ENCODE measurements at places on chromosomes 2 and 18. TPM values are rescaled to one million over a fixed set of nuclear protein-coding genes. Genes with fewer than 3 reads are reported as not detected.

DNA sequence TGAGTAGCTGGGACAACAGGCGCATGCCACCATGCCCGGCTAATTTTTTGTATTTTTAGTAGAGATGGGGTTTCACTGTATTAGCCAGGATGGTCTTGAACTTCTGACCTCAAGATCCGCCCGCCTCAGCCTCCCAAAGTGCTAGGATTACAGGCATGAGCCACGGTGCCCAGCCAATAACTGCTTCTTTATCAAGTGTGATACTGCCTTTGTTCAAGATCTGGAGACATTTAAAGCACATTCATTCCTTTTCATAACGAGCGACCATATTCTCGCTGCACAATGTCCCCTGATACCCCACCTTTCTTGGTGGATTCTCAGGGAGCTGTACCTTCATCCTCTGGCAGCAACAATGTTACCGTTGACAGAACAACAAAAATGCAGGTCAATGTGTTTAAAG lies 75.4 kb downstream of the PIEZO2 start:
- peaks cover 13% of the 10 kb centered on the region for H3K4me1 ChIP-seq
- DNase-seq = no peak
- H3K4me3 ChIP-seq = no peak overlapping the region
- H3K36me3 ChIP-seq = no peaks in the 10 kb centered on the region
- H3K27ac ChIP-seq = no peak overlapping the region

- H3K27me3 ChIP-seq = no peaks in the 10 kb centered on the region
- no peak for DNase-seq
- no peaks in the 10 kb centered on the region for H3K4me1 ChIP-seq
- peak within 1 kb of the TSS; percentile 29 for H3K27ac ChIP-seq
- H3K36me3 ChIP-seq = no peaks in the 10 kb centered on the region
These were observed at the start of gene TNS1 for GRCh38 chr2:218002845-218003180. TSS of gene TNS1 (minus strand) at chr2:218002995. CDS start at chr2:218002872, 123 bp downstream.

- H3K36me3 ChIP-seq = no peaks in the 10 kb centered on the region
- peak; percentile 61 for DNase-seq
- H3K4me3 ChIP-seq = no peak overlapping the region
- no peaks in the 10 kb centered on the region for H3K27me3 ChIP-seq
These were observed 24.7 kb downstream of the PCBP1 start for GRCh38 chr2:70111752-70112591.

- H3K27me3 ChIP-seq = no peaks in the 10 kb centered on the region
- no peak overlapping the region for H3K4me3 ChIP-seq
- H3K27ac ChIP-seq = no peak overlapping the region
- no peaks in the 10 kb centered on the region for H3K4me1 ChIP-seq
- H3K36me3 ChIP-seq = peaks cover 4% of the 10 kb centered on the region
These were observed 70.9 kb downstream of the PTRHD1 start for GRCh38 chr2:24722141-24722790.

DNA sequence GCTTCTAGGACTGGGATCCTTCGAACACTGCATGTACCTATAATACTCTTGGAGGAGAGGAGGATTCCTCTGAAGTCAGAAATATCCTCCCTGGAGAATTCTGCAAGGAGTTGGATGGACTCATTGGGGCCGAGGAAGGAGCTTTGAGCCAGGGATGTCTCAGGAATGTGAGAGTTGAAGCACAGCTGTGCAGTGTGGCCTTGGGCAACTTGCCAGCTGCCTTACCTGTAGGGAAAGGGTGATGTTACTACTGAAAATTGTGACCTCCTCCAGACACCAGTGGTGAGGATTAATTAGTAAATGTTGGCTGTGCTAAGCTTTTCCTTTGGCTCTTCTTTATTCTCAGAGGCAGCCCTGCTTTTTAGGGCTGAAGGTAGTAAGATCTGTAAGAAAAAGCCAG lies 41.4 kb downstream of the FMNL2 start:
- no peak overlapping the region for H3K27ac ChIP-seq
- H3K27me3 ChIP-seq = no peaks in the 10 kb centered on the region
- peaks cover 3% of the 10 kb centered on the region for H3K4me1 ChIP-seq

- H3K4me3 ChIP-seq = no peak overlapping the region
- H3K27ac ChIP-seq = no peak overlapping the region
- H3K36me3 ChIP-seq = no peaks in the 10 kb centered on the region
These were observed 93.0 kb upstream of the CTDP1 start for GRCh38 chr18:79586436-79587225.

GRCh38 chr2:101859604-101860003 lies 132.2 kb upstream of the IL1R2 start:
- H3K4me1 ChIP-seq = no peaks in the 10 kb centered on the region
- H3K27ac ChIP-seq = no peak overlapping the region
- DNase-seq = no peak
- H3K4me3 ChIP-seq = no peak overlapping the region
- no peaks in the 10 kb centered on the region for H3K27me3 ChIP-seq
- peaks cover 84% of the 10 kb centered on the region for H3K36me3 ChIP-seq

DNA sequence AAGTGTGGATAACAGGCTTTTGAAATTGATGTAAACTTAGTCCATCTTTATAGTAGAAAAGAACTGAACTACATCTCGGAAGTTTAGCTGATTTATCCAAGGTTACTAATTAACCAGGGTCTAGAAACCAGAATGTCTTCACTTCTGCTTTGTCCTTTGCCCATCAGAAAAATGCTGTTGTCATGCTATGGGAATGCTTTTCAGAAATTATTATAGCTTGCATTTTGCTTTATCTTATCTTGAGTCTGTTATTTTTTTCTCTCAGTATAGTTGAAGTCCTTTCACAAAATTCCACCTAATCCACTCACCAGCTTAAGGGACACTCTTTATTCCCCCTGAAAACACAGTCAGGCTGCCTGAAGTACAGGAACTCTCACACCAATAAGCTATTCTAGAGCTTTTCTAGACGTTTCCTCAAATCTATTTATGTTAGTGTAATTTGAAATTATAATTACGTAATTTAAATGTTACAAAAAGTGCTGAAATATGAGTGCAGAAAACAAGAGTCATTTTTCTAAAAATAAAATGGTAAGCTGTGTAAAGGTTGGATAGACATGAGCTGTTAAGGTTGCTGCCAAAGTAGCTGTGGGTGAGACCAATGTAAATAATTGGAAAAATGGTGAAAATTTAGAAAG lies 456.3 kb downstream of the TGIF1 start:
- no peaks in the 10 kb centered on the region for H3K36me3 ChIP-seq
- H3K4me3 ChIP-seq = no peak overlapping the region
- H3K4me1 ChIP-seq = no peaks in the 10 kb centered on the region
- no peak for DNase-seq
- H3K27me3 ChIP-seq = no peaks in the 10 kb centered on the region

GRCh38 chr2:168137510-168138180 lies 109.8 kb downstream of the STK39 start:
- peak; percentile 75 for DNase-seq
- peaks cover 21% of the 10 kb centered on the region for H3K4me1 ChIP-seq
- peak overlapping the region; percentile 61 for H3K4me3 ChIP-seq
- no peaks in the 10 kb centered on the region for H3K27me3 ChIP-seq
- peak overlapping the region; percentile 85 for H3K27ac ChIP-seq
- no peaks in the 10 kb centered on the region for H3K36me3 ChIP-seq

DNA sequence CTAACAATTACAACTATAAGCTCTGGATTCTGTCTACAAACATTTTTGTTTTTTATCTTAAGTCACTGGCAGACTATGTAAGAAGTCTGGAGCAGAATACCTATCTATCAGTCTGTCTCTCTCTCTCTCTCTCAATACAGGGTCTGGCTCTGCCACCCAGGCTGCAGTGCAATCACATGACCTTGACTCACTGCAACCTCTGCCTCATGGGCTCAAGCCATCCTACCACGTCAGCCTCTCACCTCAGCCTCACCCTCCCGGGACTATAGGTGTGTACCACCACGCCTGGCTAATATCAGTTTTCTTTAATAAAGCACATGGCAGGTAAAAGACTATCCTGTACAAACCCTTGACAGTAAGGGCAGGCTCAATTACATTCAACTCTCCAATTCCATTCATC lies 96.9 kb downstream of the OSBPL1A start:
- no peaks in the 10 kb centered on the region for H3K27me3 ChIP-seq
- no peak for DNase-seq
- no peak overlapping the region for H3K27ac ChIP-seq

GRCh38 chr2:234983011-234983726 lies 31.4 kb downstream of the SH3BP4 start:
- H3K27ac ChIP-seq = peak overlapping the region; percentile 33
- peaks cover 38% of the 10 kb centered on the region for H3K36me3 ChIP-seq
- H3K4me1 ChIP-seq = peaks cover 48% of the 10 kb centered on the region
- no peak for DNase-seq

- H3K4me3 ChIP-seq = no peak overlapping the region
- H3K27me3 ChIP-seq = no peaks in the 10 kb centered on the region
- no peak overlapping the region for H3K27ac ChIP-seq
- peaks cover 2% of the 10 kb centered on the region for H3K4me1 ChIP-seq
- no peak for DNase-seq
These were observed 99.2 kb downstream of the SESTD1 start for GRCh38 chr2:179165356-179166000.

GRCh38 chr2:115505331-115505730 lies 1062.9 kb downstream of the DPP10 start:
- no peak for DNase-seq
- peak overlapping the region; percentile 47 for H3K4me3 ChIP-seq
- H3K27ac ChIP-seq = no peak overlapping the region
- no peaks in the 10 kb centered on the region for H3K27me3 ChIP-seq

- peaks cover 6% of the 10 kb centered on the region for H3K4me1 ChIP-seq
- DNase-seq = peak; percentile 38
- no peaks in the 10 kb centered on the region for H3K36me3 ChIP-seq
- H3K27me3 ChIP-seq = no peaks in the 10 kb centered on the region
- no peak overlapping the region for H3K4me3 ChIP-seq
These were observed 83.4 kb upstream of the SNTG2 start for GRCh38 chr2:867296-867695.

DNA sequence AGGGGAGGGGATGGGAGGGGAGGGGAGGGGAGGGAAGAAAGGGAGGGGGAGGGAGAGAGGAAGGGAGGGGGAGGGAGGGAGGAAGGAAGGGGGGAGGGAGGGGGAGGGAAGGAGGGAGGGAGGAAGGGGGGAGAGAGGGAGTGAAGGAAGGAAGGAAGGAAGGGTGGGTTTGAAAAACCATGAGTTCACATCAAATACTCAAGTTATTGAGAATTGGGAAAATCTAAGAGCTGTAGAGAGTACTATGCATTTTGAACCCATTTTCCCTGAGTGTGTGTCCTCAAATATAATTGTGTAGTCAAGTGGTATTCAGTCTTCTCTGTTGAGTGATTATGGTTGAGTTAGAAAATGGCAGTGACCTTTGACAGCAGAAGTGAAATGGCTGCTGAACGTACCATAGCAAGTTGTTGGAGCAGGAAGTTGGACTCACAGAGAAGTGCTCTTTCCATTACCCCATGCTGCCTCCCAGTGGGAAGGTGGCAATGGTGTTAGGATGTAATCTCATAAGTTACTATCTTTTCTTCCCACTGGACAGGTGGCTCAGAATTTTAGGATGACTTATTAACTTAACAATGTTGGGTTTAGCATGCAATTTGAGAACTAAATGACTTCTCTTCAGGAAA lies 214.6 kb downstream of the SETBP1 start:
- no peaks in the 10 kb centered on the region for H3K4me1 ChIP-seq
- peaks cover 19% of the 10 kb centered on the region for H3K36me3 ChIP-seq
- H3K27me3 ChIP-seq = no peaks in the 10 kb centered on the region
- H3K27ac ChIP-seq = no peak overlapping the region
- DNase-seq = no peak

DNA sequence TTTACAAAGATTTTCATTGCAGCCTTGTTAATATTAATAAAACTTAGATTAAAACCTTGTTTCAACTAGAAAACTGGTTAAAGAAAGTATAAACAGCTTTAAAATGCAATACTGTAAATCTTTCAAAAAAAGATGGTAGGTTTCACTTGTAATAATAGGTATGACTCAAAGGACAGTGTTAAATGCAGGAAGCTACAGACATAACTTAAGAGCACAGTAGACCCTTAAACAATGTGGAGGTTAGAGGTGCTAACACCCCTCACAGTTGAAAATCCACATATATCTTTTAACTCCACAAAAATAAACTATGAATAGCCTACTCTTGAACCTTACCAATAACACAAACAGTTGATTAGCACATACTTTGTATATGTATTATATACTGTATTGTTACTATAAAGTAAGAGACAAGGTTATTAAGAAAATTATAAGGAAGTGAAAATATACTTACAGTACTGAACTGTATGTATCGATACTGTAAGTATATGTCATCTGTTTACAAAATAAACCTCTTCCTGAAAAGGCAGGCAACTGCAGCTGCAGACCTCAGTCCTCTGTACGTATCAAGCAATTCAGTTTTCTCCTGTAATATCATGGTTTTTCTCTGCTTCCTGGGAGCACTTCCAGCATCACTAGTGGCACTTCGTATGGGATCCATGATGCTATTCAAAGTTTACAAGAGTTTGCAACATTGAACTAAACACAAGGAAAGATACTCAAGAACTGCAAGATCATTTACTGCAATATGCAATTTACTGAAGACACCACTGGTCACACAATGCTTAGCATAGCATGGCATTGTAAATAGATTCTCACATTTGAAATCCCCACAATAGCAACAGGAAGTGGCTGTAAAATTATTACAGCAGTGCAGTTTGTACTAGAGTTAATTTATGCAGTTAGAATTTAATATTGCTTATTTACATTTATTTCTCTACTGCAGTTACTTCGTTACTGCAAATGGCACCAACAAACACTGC lies 610.5 kb upstream of the LRRTM4 start:
- H3K36me3 ChIP-seq = no peaks in the 10 kb centered on the region
- DNase-seq = no peak
- H3K4me1 ChIP-seq = no peaks in the 10 kb centered on the region

DNA sequence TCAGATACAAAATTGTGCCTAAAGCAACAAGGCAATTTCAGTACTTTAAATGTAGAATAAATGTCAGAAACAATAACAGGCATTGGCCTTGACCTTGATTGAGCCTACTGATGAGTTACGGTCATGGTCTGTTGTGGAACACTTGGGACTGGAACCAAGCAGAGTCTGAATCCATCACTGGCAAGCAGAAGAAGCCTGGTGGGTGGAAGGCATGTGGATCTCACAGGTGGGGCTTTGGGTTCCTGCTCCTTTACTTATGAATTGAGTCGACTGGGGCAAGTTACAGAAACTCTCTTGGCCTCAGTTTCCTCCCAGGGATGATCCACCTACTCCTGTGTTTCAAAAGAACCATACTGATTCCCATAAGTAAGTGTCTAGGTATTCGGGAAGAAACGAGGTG lies 102.3 kb downstream of the KCNF1 start:
- peak; percentile 10 for DNase-seq
- no peaks in the 10 kb centered on the region for H3K27me3 ChIP-seq
- H3K4me3 ChIP-seq = no peak overlapping the region
- no peaks in the 10 kb centered on the region for H3K4me1 ChIP-seq
- no peaks in the 10 kb centered on the region for H3K36me3 ChIP-seq

- no peaks in the 10 kb centered on the region for H3K4me1 ChIP-seq
- no peaks in the 10 kb centered on the region for H3K36me3 ChIP-seq
- no peaks in the 10 kb centered on the region for H3K27me3 ChIP-seq
- H3K4me3 ChIP-seq = no peak overlapping the region
- peak; percentile 63 for DNase-seq
These were observed 110.2 kb upstream of the UNC80 start for GRCh38 chr2:209661286-209661894.

Gene BOLL
- total RNA-seq = not detected

Gene DNAH6
- total RNA-seq = 2.0 TPM

Gene GAL3ST2
- 0.57 TPM for total RNA-seq

Gene SKA1
- 29.5 TPM for total RNA-seq

Gene SLC9A2
- total RNA-seq = 0.47 TPM

Gene RAB27B
- total RNA-seq = 0.99 TPM

Gene IL36A
- total RNA-seq = not detected

All from endodermal cell (in vitro differentiated cells).